ENCODE measurements at places on chromosomes 4 and X.

DNA sequence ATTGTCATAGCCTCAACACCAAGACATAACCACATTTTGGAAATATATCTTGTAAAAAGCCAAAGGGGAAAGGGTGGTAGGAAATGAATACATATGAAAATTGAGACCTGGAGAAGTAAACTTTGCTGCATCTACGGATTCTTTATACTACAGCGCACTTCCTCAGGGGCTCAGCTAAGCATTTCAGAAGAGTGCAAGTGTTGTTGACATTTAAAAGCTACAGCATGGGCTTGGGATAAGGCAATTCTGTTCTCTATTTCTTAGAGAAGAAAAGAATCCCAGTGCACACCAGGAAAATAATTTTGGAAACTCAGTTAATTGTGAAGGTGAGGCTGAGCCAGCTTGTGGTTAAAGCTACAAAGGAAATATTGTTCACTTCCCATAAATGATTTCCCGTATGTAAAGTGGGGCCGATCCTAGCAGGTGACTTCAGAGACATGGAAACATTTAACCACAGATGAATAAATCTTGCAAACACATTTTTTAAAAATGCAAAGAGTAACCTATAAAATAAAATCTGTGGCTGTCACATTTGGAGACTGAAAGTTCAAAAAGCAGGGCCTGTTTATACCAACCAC lies 12.6 kb upstream of the GBA3 start:
- DNase-seq = no peak

- DNase-seq = peak; percentile 92
Observed at GRCh38 chrX:40735325-40736169, at the start of gene MED14. MED14 (minus strand) TSS chrX:40735542; CDS start chrX:40735412, 130 bp downstream.

- DNase-seq = no peak
Observed at GRCh38 chr4:84504821-84505220, 5.7 kb upstream of the NKX6-1 start.

- no peak for DNase-seq
Observed at GRCh38 chrX:17595456-17596035, 141.7 kb upstream of the SCML1 start.

- DNase-seq = no peak
Observed at GRCh38 chrX:13888284-13888683, 71.4 kb upstream of the GPM6B start.

- DNase-seq = no peak
Observed at GRCh38 chr4:68997040-68997439, 45.4 kb upstream of the UGT2A3 start.

DNA sequence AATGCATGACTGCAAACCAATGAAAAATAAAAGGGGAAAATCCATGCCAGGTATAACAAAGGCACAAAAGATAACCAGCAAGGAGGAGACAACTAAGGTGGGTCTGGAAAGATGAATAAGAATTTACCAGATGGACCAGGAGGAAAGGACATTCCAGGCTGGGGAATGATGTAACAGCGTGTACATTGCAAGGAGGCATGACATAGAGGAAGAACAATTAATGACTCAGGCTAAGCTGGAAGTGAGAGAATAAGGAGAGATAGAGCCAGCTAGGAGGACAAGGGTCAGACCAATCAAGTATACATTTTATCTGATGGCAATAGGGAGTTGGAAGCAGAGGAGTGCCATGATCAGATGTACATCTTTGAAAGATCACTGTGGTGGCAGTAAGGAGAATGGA lies 57.0 kb downstream of the MTMR8 start:
- DNase-seq = no peak

DNA sequence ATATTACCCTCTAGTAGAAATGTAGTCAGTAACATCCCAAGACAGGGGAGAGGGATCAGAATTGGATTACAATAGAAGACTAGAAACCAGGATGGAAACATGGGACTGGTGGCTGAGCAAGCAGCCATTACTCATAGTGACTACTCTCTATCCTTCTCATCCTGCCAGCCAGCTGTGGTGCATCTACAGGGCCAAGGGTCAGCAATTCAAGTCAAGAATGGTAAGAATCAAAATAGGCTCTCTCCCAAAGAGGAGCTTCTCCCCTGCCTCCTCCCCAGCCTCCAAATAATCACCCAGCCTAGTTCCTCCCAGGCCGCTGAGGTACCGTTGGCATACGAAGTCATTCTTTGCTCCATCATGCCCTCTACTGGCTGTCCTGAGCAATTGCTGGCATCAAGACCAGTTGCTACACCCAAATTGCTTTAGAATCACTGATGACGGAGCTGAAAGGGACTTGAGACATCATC lies 19.4 kb downstream of the AWAT2 start:
- DNase-seq = no peak

GRCh38 chr4:145867406-145867805 lies 71.2 kb downstream of the ZNF827 start:
- DNase-seq = no peak

DNA sequence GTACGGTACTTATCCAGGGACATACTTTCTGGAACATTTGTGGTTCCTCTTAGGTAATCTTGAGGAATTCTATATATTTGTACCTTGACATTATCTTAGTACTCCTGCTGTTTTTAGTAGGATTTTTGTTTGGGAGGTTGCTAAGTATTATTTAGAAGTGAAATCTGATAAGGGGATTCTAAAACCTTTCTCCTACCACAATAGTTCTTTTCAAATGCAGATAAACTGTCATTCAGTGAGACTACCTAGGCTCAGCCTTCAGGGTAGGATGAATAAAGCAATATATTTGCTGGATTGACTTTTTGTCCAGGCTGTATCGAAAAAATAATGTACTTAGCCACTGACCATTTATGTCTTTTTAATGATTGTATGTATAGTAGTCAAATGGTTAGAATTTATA lies 25.4 kb downstream of the DIAPH2 start:
- no peak for DNase-seq

GRCh38 chr4:168679819-168680218 lies 183.0 kb downstream of the PALLD start:
- DNase-seq = no peak

DNA sequence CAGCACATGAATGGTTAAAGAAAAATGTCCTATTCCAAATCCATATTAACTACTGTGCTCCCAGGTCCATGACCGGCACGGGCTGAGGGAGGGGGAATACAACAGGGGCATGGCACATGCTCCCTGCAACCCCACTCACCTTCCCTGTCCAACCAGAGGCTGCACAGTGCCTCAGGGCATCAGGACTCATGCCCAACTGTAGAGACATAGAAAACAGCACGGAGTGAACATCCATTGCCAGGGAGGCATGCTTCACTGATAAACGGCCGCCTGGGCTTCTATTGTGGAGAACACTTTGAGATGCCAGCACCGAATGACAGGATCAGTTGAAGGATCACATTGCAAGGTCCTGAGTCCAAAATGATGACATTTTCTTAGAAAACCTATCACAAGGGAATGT lies 140.6 kb downstream of the STK32B start:
- no peak for DNase-seq

GRCh38 chr4:60683357-60683756 lies 516.8 kb upstream of the ADGRL3 start:
- no peak for DNase-seq

DNA sequence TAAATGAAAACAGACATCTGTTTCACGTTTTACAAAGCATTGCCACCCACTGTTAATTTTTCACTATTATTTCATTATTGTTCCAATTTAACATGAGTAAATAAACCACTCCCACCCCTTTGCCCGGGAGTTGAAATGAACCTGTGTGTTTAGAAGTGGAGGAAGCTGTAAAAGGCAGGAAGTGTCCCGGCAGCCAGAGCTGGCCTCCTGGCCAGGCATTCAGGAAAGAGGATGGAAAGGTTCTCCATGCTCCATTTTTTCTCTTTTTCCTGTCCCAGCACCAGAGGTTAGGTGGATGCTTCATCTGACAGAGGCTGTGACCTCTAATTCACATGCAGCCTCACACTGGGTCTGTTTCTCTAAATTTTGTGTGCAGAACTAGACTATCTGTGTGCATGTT lies 55.5 kb upstream of the LNX1 start:
- peak; percentile 73 for DNase-seq

DNA sequence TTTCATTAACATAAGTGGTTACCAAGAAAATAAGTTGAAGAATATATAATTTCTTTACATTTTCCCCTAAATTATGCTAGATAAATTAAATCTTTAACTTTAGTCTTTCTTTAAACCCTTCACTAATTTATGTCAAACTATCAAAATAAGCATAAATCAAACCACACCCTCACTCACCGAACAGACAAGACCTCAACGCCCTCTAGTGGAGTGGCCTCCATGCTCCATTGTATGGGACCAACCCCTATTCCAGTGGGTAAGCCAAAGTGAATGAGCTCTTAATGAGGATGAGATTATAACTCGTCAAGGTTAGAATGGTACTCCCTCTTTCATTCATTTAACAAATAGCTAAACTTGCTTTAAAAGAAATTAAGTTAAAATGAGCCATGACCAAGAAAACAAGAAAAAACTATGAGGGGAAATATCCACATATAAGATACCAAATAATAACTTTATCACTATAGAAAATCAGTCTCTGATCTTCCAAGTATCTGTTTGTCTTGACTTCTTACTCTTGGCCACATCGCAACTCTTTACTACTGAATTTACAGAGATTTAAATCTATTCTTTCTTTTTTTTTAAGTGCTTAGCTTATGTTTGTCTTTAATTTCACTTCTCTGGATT lies 15.6 kb upstream of the BBS12 start:
- DNase-seq = no peak

DNA sequence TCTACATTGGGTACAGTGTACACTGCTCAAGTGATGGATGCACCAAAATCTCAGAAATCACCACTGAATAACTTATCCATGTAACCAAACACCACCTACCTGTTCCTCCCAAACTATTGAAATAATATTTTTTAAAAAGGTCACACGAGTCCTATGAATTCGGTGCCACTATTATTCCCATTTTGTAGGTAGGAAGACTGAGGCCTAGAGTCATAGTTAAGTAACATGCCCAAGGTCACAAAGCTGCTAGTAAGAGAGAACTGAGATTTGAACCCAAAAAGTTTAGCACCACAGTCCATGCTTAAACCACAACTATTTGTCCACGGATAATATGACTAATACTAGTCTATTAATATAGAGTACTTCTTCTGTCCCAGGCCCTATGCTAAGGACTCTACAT lies 2.7 kb downstream of the ARHGEF6 start:
- DNase-seq = no peak

DNA sequence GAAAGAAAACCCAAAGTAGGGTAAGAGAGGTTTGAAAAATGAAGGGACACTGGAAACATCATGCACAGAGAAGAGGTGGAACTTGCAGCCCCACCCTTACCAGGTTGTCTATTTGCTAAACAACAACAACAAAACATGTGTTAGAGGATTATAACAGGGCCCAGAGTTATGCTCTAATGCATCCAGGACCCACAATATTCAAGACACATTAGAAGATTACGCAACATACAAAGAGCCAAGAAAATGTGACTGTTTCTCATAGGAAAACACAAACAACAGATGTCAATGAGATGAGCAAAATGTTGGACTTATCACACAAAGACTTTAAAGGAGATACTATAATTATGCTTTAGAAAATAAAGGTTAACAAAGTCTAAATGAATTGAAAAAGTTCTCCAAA lies 128.5 kb downstream of the LRBA start:
- DNase-seq = no peak

DNA sequence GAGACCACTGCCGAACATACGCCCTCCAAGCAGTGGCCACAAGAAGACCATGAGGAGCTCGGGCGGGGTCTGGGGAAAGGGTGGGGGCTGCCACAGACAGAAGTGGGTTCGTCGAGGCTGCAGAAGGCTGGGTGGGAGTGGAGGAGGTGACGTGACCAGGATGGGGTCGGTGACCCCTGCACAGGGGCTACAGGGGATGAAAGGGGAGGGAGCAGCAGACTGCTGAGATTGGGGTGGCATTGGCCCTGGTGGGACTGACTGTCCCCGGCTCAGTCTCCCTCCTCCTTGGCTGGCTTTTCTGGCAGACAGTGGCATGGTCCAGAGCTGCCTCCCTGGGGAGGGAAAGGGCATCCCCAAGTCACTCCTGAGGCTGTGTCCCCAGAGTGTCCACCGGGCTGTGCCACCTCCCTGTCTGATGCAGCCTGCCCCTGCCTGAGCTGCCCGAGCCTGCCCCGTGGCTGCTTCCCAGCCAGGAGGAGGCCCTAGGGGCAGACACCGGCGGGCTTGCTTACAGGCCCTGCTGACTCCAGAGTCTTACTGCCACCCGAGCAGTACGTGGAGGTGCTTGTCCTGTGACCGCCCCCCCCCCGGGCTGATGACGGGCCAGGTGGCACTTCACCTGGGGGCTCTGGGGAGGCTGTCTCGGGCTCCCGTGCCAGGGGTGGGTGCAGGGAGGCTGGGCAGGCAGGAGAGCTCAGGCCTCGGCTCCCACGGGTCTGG lies 7.2 kb downstream of the SH3BP2 start:
- DNase-seq = no peak

DNA sequence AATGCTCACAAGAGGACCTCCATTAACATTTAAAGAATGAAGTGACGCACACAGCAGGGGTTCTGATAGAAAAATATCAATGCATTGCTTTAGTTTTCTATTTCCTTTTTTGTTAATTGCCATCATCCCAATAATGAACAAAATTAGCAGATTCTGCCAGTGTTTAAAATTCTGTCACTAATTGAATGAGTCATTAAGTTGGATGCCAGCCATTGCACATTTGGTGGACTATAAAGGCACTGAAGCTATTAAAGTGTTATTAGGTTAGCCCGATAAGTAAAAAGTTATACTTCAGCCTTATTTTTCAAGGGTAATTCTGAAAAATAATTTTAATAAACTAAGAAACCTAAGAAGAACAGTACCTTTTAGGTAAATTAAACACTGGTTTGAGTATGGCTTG lies 53.1 kb downstream of the MAP3K15 start:
- DNase-seq = no peak

- peak; percentile 45 for DNase-seq
Observed at GRCh38 chr4:89226665-89227574, 80.7 kb downstream of the GPRIN3 start.

DNA sequence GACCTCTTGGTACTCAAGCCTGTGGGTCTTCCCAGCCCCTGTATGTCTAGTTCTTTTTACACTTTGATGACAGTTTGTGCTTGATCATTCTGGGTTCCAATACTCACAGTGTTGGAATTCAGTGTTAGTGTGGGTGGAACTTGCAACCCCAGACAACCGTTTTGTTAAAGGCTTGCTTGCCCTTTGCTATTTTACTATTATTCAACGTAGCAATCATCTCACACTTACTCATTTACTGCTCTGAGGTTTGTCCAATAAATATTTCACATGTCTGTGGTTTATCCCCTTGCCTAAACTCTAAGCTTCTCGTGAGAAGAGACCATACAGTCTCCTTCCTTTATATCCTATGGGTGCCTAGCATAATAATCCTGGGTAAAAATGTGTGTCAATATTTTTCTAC lies 15.3 kb downstream of the CCNG2 start:
- no peak for DNase-seq

DNA sequence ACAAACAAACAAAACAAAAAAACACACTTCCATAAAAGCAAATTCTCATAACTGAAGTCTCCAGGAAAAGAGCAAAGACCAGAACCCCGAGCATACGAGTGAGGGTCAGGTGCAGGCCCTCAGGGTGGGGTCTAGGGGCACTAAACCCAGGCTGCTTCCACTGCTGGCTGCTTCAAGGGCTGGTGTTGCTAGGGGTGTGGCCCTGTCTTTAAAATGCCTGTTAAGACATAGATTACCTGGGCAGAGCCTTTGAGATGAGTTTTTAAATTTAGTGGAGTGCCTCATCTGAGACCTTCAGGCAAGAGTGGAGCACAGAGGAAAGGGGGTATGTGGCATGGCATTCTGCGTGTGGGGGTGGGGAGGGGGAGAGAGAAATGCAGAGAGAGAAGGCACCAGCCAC lies 87.0 kb downstream of the FHDC1 start:
- DNase-seq = no peak

GRCh38 chrX:70509078-70509477 lies 64.4 kb downstream of the DLG3 start:
- no peak for DNase-seq

All from NCI-H1417 treated with DMSO at 0.1 percent for 48 hours (cell line).